ENCODE measurements at places on chromosomes 6 and 20.

DNA sequence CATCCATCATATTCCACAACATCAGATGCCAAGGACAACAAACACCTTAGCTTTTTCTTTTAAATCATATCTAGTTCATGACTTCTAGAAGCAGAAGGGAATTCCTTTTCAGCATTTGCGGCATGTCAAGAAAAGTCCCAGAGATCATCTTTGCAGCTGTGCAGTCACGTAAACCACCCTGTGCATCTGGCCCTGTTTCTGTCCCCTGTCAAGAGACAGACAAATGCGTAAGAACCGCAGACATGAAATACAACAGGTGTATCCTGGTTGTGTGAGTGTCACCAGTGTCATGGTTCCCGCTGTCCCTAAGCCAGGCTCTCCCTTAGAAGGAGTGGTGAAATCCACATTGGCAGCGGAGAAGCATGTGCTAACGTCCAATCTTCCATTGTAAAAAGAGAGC, 28.1 kb downstream of the LY86 start:
- DNase-seq: no peak

DNA sequence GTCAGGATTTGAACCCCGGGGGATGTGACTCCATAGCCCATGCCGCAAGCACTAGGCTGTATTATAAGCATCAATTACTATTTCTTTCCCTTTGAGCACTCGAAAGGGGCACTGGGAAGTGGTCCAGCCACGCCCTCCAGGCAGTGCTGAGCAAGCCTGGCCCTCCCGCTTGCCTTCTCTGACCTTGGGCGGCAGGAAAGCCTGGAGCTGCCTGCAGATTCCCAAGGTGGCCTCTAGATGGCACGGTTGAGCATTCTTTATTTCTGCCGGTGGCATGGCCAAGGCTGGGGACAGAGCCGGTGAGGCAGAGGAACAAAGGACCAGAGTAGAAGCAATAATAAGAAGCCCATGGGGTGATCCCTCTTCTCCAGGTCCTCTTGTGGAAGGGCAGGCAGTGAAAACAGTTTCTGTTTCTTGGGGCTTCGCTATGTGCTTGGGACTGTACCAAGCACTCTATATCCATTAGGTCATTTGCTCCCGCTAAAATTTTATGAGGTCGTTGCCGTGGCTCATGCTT, 32.0 kb downstream of the ARHGAP40 start:
- DNase-seq: peak; percentile 43

DNA sequence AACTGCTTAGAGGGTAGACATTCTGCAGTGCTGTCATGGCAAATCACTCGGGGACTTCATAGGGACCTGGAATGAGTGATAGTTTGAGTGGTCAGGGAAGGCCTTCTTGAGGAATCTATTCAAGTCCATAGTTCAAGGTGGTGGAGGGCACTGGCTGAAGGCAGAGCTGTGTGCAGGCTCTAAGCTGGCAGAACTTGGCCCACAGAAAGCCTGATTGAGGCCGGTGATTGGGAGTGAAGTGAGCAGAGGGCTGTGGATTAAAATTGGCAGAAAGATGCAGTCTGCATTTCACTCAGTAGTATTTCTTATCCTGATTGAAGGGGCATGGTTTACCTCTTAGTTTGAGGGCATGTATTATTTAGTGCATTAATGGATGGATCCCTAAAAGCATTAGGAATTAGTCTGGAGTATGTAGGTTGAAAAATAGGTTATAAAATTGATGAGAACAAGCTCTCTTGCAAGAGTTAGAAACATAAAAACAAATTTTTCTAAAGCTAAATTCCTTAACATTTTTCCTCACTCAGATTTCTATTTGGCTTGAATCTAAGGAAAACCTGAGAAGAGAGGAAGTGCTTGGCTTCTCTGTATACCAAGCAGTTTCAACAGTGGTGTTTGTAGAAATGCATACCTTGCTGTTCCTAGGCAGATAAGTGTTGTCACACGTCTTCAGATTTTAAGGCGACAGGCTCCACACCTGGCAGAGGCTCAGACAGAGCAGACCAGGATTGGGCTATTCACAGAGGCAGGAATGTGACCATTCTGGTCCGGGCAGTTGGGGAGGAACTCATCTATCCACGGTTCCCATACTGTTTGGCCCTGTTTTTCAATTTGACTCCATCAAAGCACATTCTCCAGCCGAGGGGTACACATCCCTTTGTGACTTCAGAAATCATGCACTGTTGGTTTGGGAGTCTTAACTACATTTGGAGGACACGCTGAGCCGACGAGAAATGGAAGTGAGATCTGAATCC, 45.2 kb downstream of the UTRN start:
- no peak for DNase-seq

DNA sequence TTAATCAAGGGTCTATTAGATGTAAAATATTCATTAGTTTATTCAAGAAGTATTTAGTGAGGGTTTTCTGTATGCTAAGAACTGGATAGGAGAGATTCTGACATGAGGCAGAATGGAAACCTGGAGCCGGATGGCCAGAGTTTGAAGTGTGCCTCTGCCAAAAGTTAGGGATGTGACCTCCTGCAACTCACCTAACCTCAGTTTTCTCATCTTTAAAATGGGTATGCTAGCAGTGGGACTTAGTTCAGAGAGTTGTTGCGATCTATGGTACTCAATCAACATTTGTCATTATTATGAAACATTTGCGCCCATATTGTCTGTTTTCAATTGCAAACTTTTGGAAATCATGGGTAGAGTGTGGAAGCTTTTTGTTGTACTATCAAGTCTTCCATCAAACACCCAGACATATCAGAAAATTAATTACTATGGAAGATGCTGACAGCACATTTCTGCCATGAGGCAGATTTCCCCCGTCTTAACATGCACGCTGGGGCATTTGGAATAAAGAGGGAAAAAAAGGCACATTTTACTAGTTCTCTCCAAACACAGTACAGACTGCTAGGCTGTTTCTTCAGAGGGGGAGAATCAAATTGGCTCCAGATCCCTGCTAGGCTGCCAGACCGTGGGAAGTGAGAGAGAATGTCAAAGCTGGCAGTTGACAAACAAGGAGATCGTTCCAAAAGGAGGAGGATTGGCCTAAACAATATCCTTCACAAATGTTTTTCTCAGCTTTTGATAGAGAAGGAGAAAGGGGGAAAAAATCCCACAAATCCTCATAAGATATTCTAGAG, 205.3 kb upstream of the TSHZ2 start:
- DNase-seq: no peak

GRCh38 chr6:77180326-77180725, 283.0 kb downstream of the HTR1B start:
- DNase-seq: no peak

DNA sequence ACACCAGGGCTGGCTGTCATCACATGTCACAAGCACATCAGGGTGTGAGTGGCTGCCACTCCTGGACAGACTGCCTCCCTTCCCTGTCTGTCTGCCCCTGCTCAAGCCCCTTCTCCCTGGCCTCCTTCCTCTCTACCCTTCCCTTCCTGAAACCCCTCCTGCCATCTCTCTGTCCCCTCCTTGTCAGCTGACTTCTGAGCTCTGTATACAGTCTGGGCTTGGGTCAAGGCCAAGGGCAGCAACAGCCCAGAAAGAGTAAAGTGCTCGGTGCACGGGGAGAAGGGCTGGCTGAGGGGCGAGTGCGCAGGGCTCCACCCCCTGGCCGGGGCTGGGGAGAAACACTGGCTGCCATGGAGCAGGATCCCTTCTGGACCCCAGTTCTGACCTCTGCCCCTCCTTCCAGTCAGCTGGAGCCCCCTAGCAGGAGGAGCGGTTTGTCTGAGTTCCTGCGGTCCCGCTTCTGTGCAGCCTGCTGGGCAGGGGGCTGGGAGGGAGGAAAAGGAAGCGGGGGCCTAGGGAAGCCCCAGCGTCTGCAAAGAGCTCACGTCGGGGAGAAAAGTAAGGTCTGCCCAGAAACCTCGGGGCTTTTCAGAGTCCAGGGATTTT, 2.0 kb downstream of the LKAAEAR1 start:
- no peak for DNase-seq

GRCh38 chr6:41605649-41606048, 32.6 kb upstream of the MDFI start:
- DNase-seq: no peak

- no peak for DNase-seq
These were observed 125.2 kb upstream of the MAP3K7 start for GRCh38 chr6:90712114-90712513.

- no peak for DNase-seq
These were observed 26.2 kb downstream of the TULP4 start for GRCh38 chr6:158338311-158339112.

DNA sequence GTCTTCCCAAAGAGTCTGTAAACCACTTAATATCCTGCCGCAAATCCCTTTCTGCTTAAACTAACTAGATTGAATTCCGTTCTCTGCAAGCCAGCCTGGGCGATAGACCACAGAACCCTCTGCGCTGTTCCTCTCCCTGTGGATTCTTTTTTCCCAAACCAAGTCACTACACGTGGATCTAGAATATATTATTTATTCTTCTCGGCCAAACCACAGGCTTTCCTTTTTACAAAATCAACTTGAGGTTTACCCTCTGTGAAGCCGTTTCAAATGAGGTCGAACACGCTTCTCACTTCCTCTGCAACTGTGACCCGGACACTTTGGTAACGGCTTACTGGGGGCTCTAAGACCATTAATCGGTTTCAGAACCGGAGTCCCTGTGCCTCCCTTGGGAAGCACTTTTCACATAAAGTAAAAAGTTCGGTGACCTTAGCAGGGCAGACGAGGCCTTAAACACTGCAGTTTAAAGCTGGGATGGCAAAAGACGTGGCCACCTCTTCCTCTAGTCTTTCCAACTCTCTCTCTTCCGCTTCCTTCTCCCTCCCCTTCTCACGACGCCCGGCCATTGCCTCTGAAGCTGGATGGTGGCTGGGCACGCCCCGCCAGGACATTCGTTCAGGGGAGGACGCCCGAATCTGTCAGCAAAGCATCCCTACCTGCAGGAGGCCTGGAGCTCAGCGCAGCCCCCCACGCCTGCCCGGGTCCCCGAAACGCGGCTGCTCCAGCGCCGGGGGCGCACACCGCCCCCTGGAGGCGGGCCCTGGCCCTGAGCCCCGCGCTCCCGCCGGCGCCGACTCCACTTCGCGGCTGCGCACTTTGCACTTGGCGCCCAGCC, 55.0 kb upstream of the FOXC1 start:
- DNase-seq: peak; percentile 61

DNA sequence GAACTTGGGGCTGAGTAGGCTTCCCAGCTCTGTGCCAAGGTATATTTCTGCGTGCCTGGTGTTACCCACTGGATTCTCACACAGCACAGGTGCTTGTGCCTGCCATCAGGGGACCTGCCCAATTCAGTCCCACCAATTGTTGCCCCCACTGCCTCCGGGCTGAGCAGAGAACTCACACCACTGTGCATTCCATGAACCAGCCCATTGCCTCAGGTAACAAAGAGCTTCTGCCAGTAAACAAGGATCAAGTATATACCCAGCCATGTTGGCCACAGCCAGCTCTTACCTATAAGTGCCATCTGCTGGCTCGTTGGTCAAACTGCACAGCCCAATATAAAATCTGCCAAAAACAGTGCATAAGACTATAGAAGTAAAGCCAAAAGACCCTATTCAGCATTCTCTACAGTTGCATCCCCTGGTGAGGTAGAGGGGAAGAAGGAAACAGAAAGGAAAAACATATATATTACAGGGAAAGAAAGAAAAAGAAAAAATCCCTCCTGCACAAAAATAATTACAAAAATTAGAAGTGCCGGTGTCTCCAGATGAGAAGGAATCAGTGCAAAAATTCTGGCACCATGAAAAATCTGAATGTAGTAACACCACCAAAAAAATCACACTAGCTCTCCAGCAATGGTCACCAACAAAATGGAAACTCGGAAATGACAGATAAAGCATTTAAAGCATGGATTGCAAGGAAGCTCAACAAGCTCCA, 241.4 kb downstream of the IBTK start:
- DNase-seq: no peak

DNA sequence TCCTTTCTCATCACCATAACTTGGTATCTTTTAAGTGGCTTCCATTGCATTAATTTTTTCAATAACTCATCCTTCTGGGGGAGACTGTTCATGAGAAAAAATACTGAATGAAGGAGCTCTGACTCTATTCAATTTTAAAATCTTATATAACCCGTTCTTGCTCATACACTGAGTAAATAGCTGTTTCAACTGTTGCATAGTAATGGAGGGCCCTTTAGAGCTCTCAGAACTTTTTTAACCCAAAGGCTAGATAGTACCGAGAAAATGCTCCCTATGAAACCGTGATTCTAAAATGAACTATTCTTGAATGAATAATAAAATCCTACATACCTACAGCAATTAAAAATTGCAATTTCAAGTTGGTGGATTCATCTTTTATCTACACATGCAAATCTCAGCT, 5.3 kb downstream of the SLC2A12 start:
- DNase-seq: no peak

DNA sequence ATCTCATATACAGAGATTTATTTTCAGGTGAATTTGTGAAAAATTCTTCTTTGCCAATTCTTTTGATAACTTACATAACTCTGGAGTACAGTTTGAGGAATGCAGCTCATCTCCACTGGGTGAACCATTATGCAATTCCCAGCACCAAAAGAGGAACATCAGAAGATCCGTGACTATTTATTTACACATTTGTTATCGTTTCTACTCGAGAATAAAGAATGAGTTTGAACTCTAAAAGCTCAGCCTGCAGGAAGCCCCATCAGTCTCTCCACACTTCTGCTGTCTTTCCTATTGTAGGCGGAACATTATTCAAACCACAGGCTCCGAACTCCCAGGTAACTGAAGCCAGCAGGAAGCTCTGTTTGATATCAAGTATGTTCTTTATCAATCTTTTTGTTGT, 95.9 kb upstream of the IFNGR1 start:
- no peak for DNase-seq

DNA sequence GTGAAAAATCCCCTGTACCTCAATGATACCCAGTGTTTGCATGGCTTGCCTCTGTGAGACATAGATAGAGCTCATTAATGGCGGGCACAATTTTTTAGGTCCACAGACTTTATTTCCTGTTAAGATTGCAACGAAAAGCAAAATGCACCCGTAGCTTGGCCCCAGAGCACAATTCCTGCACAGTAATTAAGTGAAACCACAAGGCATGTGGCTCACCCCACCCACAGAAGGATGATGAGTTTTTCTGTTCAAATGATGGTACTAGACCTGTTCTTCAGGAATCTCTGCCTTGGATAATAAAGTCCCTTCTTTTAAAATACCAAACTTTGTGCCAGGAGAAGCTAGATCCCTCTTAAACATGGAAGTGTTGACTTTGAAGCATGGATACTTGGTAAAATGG, 738.1 kb downstream of the QKI start:
- DNase-seq: no peak

DNA sequence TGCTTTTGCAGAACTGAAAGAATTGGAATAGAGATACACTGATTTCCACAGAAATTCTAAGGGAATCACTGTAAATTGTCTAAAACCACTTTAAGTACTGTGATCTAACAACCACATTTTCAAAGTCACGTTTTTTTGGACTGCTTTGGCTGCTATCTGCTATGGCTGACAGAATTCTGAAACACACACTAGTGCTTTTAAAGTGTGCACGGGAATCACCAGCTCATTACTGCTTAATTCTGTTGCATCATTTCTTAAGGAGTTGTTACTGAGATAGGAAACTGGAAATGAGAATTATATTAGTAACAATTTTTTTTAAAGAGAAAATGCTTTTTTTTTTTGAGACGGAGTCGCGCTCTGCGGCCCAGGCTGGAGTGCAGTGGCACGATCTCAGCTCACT, 716.5 kb upstream of the NRSN1 start:
- DNase-seq: no peak

GRCh38 chr6:28867086-28867409, 56.7 kb downstream of the TRIM27 start:
- peak; percentile 49 for DNase-seq

GRCh38 chr6:127855542-127856159, 45.2 kb downstream of the THEMIS start:
- DNase-seq: no peak

GRCh38 chr6:6006006-6006427, 708 bp downstream of the NRN1 start:
- no peak for DNase-seq

- DNase-seq: no peak
These were observed 29.7 kb downstream of the FYN start for GRCh38 chr6:111843347-111844147.

Measured in NCI-H524 treated with DMSO at 0.1 percent for 48 hours (cell line).